Thoracic aorta (tissue), 2 donors: ENCODE measurements at places on chromosomes 1 and 21. TPM values are rescaled to one million over a fixed set of nuclear protein-coding genes. Genes with fewer than 3 reads are reported as not detected.

DNA sequence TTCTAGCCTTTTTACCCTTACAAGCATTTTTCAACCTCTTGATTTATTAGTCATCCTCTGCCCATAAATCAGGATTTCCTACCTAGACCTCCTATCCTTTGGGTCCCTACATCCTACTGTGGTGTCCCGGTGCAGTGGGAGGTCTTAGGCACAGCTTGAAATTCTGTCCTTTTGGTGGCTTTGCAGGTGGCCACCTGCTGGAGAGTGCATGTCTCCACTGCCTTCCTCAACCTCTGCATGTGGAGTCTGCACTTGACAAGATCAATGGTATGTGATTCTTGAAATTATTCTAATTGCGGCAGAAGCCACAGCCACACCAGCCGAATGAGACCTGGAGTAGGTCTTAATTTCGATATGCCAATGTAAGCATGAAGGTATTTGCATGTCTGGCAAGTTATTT is 11.4 kb upstream of the KCNA3 start:
- DNase-seq = no peak

- DNase-seq = no peak
Measured at GRCh38 chr21:45533846-45534635, 8.2 kb downstream of the SLC19A1 start.

DNA sequence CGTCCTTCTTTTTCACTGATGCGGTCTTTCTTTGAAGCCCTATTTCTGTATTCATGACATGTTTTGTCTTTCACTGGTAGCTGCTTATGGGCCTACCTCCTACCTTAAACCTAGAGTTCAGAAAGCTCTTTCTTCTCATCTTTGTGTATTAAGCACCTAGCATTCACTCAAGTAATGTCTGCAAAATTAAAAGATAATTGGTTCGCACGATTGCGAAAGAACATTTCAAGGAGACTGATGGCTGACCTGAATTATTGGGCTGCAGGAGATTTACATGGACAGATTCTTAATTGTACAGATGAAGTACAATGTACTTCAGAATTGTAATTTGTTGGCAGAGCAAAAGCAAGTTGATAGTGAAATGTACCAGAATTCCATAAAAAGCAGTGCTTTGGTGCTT is 206.4 kb downstream of the PCP4 start:
- DNase-seq = no peak

GRCh38 chr1:101843160-101843559 is 153.6 kb downstream of the OLFM3 start:
- DNase-seq = no peak

GRCh38 chr1:241834733-241835377 is 13.1 kb upstream of the EXO1 start:
- no peak for DNase-seq

GRCh38 chr1:107670397-107671040 is 294.5 kb downstream of the VAV3 start:
- DNase-seq = no peak

- DNase-seq = no peak
Measured at GRCh38 chr1:246577720-246578106, 11.5 kb downstream of the CNST start.

GRCh38 chr1:74652711-74653139 is 20.9 kb downstream of the ERICH3 start:
- DNase-seq = no peak

DNA sequence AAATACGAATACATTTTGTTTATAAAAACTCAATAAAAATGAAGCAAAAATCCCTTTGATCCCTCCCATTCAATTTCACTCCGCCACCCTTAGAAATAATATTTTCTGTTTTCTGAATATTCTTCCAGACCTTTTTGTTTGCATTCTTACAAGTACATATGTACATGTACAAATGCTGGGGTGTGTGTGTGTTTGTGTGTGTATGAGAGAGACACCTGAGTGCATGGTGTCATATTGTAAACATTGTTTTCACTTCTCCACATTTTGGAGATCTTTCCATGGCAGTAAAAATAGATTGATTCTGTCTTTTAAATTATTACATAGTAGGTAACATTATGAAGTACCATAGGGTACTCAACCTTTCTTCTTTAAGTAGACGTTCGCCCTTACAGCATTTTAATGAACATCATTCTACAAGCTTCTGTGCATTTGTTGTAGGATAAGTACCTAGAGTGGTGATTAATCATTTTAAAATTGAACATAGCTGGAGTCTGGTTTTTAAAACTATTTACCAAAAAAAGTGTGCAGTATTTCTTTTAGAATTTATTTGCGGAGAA is 1.3 kb upstream of the MPC2 start:
- DNase-seq = no peak

DNA sequence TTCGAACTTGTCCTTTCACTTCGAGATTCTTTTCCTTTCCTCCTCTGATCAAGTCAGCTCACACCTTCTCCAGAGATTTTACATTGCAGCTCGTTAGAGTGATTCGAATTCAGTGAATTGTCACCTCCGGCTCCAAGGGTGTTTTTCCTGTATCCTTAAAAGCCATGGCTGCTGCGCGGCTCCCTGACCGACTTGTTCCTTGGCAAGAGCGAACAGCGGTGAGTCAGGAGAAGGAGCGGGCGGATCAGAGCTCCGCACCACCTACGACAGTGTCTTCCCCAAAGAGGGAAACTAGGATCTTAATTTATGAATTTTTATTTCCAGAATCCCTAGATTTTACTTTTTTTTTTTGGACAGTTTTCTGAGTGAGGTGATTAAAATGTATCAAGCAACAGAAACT is 204.4 kb upstream of the ADGRL2 start:
- DNase-seq = no peak

GRCh38 chr1:226660410-226661182 is 78.5 kb downstream of the ITPKB start:
- DNase-seq = no peak

DNA sequence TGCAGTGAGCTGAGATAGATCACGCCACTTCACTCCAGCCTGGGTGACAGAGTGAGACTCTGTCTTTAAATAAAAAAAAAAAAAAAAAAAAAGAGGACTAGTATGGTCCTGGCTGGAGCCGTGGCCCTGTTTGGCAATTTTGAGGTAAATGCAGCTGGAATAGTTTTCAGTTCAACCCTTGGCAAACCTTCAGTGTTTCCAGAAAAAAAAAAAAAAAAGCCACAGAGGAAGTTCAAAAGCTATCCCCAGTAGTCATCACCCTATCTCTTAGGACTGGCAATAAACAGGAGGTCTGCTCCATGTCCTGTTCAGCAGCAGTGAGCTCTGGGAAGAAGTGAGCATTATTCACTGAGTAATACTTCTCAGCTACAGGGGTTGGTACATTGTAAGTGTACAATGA is 56.8 kb upstream of the ERRFI1 start:
- no peak for DNase-seq

GRCh38 chr21:15688016-15688415 is 41.8 kb upstream of the USP25 start:
- DNase-seq = no peak

DNA sequence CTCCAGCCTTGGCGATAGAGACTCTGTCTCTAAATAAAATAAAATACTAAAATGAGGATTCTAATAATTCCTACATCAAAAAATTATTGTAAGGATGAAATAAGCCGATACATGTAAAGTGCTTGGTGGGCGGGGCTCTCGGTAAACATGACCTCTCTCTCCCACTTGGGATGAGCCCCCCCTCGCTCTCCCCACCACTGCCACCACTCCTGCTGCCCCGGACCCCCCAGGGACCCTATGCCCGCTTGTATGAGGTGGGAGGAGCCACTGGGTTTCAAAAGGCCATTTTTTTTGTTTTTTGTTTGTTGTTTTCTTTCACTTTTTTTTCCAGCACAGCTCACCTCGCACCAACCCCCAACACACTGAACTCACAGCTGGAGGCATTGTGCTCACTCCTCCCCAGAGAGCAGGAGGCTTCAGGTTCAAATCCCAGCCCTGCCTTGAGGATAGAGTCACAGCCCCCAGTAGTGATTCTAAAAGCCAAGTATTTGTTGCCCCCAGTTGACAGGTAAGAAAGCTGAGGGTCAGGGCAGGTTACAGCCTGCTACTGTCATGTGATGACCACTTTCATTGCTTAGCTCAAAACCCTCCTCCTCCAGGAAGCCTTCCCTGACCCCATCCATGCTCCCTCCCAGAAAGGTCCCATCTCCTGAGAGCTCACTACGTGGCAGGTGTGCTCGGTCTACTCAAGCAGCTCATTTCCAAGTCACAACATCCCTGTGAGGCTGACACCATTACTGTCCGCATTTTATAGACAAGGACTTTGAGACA is 4.2 kb downstream of the SDC3 start:
- DNase-seq = no peak

DNA sequence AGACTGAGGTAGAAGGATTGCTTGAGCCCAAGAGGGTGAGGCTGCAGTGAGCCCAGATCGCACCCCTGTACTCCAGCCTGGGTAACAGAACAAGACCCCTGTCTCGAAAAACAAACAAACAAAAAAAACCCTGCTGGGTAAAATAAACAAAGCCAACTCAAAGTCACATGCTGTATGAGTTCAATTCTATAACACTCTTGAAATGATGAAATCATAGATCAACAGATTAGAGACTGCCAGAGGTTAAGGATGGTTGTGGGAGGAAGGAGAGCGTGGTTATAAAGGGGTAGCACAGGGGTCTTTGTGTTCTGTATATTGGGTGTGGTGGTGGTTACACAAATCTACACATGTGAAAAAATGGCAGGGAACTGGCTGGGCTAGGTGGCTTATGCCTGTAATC is 62.5 kb downstream of the TAS1R2 start:
- no peak for DNase-seq

DNA sequence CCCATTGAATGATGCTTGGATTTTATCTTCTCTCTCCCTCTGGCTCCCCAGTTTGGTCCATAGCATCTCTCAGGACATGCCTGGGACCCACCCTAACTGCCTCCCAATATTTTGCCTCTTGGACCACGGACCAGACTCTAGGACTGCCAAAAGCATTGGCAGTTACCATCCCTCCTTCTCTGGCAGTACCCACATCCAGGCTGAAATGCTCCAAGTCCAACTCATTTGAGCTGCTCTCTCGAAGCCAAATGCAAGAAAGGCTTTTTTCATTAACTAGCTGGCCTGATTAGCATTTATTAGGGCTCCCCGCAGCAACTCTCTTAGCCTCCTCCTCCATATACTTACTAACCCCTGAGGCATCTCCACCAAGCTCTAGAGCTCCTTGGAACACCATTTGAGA is 140.0 kb upstream of the GRIK3 start:
- DNase-seq = no peak

GRCh38 chr1:161223805-161224694 is 622 bp upstream of the APOA2 start:
- no peak for DNase-seq

DNA sequence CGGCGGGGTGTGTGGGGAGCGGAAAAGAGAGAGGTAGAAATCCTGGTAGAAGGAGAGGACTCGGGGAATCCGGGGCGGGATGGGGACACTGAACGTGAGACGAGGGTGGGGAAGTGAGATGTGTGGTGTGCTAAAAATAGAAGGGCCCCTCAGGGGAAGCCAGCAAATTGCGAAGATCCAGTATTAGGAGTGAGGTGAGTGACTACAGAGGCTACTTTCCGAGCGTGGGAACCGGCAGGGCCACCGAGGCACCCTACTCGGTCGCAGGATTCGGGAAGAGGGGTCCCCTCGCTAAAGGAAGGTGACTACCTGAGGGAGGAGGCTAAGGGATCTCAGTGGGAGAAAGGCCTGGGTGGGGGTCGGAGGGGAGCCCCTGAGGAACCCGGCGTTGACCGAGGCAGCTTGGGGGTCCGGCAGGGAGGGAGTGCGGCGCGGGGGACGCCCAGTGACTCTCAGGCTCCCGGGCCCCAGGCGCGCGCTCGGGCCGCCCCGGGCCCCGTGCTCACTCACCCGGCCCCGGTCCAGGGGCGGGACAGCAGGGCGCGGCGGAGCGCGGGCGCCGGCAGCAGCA is 318 bp downstream of the ALDH4A1 start:
- no peak for DNase-seq

GRCh38 chr1:93959413-93959812 is 50.2 kb upstream of the GCLM start:
- DNase-seq = no peak

DNA sequence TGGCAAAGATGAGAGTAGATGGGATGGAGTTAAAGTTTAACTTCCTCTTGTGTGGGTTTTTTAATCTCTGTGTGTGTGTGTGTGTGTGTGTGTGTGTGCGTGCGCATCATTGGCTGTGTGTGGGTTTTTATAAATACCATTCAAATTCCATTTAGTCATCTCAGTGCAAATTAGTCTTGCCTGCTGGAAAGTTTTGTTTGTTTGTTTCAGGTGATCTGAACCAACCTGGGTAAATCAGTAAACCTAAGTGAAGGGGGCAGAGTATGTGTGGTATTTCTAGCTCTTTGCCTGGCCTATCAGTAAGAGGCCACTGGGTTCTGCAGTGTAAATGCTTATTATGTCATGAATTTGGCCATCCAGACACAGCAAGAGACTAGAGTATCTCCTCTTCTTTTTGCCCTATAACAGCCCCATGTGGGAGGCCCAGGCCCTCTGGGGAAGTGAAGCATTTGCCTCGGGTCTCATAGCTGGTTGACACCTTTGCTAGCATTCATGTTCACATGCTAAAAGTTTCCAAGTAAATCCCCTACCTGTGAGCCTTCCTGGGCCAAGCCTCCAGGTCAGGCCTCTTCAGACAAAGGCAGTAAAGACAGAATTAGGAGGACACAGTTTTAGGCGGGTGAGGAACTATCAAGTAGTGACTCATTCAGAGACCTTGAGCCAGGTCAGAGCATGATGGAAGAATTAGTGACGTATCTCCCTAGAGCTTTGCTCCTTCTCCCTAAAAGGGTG is 14.7 kb downstream of the INTS3 start:
- no peak for DNase-seq

DNA sequence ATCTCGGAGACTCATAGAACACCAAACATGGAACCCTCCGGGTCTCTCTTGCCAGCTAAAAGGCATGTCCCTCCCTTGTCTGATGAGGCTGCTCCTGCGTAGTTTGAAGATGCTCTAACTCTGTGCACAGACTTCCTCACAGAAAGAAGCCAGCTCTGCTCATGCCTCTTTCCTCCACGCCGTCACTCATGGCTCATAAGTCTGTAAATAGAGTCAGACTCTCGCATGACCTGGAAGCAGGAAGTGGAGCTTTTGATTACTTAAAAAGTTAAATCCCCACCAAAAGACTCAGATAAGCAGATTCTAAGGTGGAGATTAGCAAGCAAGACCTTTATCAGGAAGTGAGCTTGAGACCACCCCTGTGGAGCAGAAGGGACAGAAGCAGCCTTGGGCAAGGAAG is 171.6 kb downstream of the TRIM33 start:
- DNase-seq = no peak

GRCh38 chr1:211479624-211480023 is 12.3 kb downstream of the RD3 start:
- DNase-seq = no peak

Gene LCE3D
- not detected for total RNA-seq

Gene ETV3L
- total RNA-seq = not detected

Gene CD48
- 9.9 TPM for total RNA-seq

Gene SPRR3
- total RNA-seq = not detected

Gene S100A1
- not detected for total RNA-seq

Gene RAD54L
- 4.1 TPM for total RNA-seq

Gene FHAD1
- not detected for total RNA-seq

Gene KCNA3
- 1.8 TPM for total RNA-seq

Gene SPRR2G
- not detected for total RNA-seq

Gene LRRC39
- total RNA-seq = 2.3 TPM

Gene G0S2
- total RNA-seq = 11.0 TPM

Gene GJA8
- total RNA-seq = not detected

Gene PPM1J
- 2.3 TPM for total RNA-seq

Gene GOLT1A
- not detected for total RNA-seq

Gene TNFRSF1B
- 58.7 TPM for total RNA-seq

Gene GPR153
- total RNA-seq = 4.6 TPM
